A549 (cell line): ENCODE measurements at places on chromosomes 6 and 20.

GRCh38 chr6:87905101-87905641 lies 142.5 kb upstream of the SPACA1 start:
- DNase-seq, result no peak

- no peak for DNase-seq
These were observed 40.6 kb downstream of the SLC35D3 start for GRCh38 chr6:136962661-136963060.

DNA sequence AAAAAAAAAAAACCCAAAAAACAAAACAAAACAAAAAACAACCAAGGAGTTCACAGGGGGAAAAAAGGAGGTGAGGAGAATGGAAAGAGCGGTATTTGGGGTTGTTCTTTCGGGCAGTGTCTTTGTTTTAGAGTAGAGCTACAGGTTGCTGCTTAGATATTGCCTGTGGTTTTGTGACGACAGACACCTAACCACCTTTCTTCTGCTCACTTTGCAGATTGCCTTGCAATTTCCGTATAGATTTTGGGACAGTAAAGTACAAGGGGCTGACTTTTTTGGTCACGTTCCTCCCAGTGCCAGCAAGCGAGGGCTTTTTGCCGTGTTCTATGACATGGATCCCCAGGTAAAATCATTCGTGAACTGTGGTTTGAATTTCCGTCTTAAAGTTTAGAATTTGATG lies 50.9 kb downstream of the DEK start:
- no peak for DNase-seq

GRCh38 chr6:163346497-163346961 lies 68.0 kb upstream of the QKI start:
- DNase-seq, result no peak

DNA sequence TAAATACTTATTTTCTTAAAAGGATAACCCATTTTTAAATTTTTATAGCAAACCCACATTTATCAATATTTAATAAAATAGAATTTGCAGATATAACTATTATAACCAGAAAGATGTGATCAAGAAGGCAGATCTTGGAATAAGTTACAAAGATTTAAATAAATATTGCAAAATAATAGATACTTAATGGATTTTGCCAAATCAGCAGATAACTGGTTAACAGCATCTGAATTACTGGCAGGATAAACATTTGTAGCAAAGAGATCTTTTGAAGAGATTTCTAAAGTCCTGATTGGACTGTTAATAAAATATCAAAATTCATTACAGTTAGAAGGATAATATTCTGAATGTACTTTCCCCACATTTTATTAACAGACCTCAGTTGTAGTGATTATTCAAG lies 144.2 kb downstream of the PDSS2 start:
- DNase-seq, result no peak

DNA sequence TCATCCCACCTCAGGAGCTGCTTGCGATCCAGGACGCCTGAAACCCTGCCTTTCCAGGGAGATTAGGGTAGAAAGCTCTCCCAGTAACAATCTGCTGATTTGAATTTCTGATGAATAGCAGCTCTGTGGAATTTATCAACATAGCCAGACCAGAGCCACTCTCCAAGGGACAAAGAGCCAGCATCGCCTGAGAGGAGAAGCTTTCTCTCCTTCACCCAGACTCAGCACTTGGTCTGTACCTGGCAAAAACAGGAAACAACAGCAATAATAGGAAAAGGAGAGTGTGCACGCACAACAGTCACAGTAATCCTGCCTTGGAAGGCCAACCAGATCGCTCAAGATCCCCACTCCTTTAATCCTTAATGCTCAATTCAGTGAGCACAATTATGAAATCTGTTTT lies 22.3 kb upstream of the ROS1 start:
- DNase-seq, result no peak

DNA sequence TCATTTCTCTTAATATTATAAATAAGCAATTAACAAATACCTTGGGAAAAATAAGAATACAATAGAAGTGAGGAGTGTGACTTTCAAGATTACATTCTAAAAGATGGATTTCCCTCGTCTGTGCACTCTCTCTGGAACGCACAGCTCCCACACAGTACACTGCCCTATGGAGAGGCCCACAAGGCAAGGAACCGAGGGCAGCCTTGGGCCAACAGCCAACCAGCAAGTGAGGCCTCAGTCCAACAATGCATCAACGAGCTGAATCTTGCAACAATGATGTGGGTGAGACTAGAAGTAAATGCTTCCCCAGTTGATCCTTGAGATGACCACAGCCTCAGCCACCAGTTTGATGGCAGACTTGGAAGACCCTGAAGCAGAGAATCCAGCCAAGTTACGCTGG lies 34.5 kb upstream of the AVP start:
- no peak for DNase-seq
